ENCODE measurements at places on chromosomes 4 and X. TPM values are rescaled to one million over a fixed set of nuclear protein-coding genes. Genes with fewer than 3 reads are reported as not detected.

Gene FAM120C
- total RNA-seq, result 9.2 TPM

Gene ESX1
- not detected for total RNA-seq

Gene GRPR
- total RNA-seq, result 16.9 TPM

Gene NEUROG2
- not detected for total RNA-seq

Gene HSFX4
- total RNA-seq, result not detected

Gene ACSL4
- 125 TPM for total RNA-seq

Gene FHL1
- 135 TPM for total RNA-seq

Gene ARHGAP36
- not detected for total RNA-seq

Gene LRIT3
- total RNA-seq, result under 0.01 TPM

Gene ALAS2
- total RNA-seq, result not detected

Gene NR0B1
- total RNA-seq, result not detected

Gene TMPRSS11A
- not detected for total RNA-seq

All from hair follicle dermal papilla cell (primary cell).